ENCODE measurements at places on chromosomes 2 and 18.

DNA sequence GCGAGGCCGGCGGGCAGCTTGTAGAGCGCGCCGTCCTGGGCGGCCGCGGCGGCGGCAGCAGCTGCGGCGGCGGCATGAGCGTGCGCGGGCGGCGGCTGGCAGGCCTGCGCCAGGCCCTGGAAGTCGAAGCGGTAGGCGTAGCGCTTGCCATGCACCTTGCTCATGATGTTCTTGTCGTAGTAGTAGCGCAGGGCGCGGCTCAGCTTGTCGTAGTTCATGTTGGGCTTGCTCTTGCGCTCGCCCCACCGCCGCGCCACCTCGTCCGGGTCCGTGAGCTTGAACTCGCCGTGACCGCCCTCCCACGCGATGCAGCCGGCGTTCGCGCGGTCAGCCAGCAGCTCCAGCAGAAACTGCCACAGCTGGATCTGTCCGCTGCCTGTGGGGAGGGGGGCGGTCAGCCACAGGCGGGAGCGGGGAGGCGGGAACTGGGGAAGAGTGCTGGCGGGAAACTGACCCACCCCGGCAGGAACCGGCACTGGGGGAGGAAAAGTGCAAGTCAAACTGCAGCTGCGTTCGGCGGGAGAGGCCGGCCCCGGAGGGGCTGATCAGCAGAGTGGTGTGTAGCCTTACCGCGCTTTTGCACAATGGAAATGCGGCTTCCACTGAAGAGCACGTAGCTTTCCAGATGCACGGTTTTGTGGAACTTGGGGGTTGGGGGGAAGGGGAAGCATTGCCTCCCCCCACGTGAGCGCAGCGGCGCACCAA is 3.0 kb downstream of the FEV start:
- DNase-seq, result peak; percentile 29

DNA sequence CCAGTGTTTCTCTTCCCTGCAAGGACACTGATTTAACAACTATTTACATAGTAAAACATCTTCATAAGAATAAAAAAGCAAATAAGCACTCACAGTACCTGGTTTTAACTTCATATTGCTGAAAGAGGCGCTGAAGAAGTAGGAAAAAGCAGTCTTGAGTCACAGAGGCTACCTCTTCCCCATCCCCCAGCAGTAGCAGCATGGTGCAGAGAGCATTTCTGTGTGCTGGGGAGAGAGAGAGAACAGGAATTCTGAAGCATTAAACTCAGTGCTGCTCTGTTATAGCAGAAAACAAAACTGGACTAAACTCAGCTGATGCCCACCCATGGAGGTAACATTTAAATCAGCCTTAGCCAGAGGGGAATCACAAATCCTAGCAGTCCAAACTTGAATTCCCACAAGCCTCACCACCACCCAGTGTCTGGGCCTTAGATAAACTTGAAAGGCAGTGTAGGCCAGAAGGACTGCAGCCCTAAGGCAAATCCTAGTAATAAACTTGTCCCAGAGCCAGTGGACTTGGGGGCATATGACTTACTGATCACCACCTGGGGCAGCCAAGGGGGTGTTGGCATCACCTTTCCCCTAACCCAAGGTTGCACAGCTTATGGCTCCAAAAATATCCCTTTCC is 321.8 kb upstream of the CWC22 start:
- no peak for DNase-seq

- no peak for DNase-seq
Measured at GRCh38 chr2:100997509-100998234, 4.4 kb upstream of the RPL31 start.

DNA sequence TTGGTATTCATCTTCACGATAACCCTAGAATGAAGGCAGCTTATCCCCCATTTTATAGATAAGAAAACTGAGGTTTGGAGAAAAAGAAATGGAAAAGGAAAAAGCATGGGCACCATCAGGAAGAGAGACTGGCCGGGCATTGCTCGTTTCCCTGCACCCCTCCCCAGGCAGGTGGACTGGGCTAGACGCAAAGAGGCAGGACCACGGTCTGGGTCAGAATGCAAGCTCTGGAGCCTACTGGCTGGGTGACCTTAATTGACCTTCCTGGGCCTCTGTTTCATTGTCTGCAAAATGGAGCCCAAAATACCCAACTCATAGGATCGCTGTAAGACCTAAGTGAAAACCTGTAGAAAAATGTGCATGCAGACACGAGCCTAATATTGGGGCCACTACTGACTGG is 135.3 kb upstream of the GLI2 start:
- DNase-seq, result no peak

Measured in activated CD4-positive, alpha-beta T cell treated with anti-CD3 and anti-CD28 coated beads, Interleukin-2, amount 50 U/mL, for 16 hours (primary cell).